ENCODE measurements at places on chromosomes 16 and 17. TPM values are rescaled to one million over a fixed set of nuclear protein-coding genes. Genes with fewer than 3 reads are reported as not detected.

DNA sequence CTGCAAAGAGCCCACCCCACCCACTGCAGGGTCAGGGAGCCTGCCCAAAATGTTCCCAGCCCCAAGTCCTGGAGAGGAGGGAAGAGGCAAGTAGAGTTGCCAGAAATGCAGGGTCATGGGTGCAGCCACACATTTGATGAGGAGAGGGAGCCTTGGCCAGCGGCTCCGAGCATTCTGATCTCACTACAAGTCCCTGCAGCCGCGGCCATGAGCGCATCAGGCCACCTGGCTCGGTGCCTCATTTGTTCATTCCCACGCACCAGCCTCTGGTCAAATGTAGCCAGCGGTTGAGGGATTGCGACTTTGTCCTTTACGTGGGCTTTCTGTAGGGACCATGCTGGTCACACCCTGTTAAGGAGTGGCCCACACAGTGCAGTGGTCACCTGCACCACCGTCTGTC is 48.7 kb downstream of the PGS1 start:
- H3K36me3 ChIP-seq = peaks cover 60% of the 10 kb centered on the region
- peaks cover 27% of the 10 kb centered on the region for H3K4me1 ChIP-seq
- H3K27ac ChIP-seq = no peak overlapping the region
- H3K27me3 ChIP-seq = no peaks in the 10 kb centered on the region

GRCh38 chr16:52515068-52515671 is 31.8 kb downstream of the TOX3 start:
- H3K36me3 ChIP-seq = no peaks in the 10 kb centered on the region
- H3K27me3 ChIP-seq = no peaks in the 10 kb centered on the region
- no peak overlapping the region for H3K4me3 ChIP-seq
- H3K4me1 ChIP-seq = no peaks in the 10 kb centered on the region
- no peak for DNase-seq
- H3K27ac ChIP-seq = no peak overlapping the region

Gene CENPX
- total RNA-seq = 26.3 TPM

Gene IRF8
- total RNA-seq = 2.7 TPM

DNA sequence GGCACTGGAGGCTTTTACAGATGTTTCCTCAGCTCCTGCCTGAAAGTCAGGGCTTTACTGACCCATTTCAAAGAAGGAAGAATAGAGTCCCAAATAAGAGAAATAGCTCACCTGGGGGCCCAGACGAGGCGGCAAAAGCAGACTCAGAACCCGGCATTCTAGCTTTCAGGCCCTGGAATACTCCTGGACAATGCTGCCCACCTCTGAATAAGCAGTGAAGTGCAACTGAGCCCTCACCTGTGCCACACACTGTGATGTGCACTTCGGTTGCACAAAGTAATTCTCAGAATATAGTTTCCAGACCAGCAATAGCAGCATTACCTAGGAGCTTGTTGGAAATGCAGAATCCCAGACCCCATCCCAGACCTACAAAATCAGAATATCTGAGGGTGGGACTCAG is 54.6 kb downstream of the ZNF423 start:
- peaks cover 16% of the 10 kb centered on the region for H3K27me3 ChIP-seq
- no peak overlapping the region for H3K27ac ChIP-seq
- no peak overlapping the region for H3K4me3 ChIP-seq
- H3K36me3 ChIP-seq = no peaks in the 10 kb centered on the region
- no peaks in the 10 kb centered on the region for H3K4me1 ChIP-seq

Gene TBC1D3
- total RNA-seq = not detected

Gene TBC1D3E
- total RNA-seq = not detected

GRCh38 chr16:48335961-48336360 is 49.3 kb downstream of the SIAH1 start:
- no peak for DNase-seq
- peaks cover 18% of the 10 kb centered on the region for H3K4me1 ChIP-seq
- H3K27me3 ChIP-seq = no peaks in the 10 kb centered on the region
- no peak overlapping the region for H3K4me3 ChIP-seq

GRCh38 chr16:56327071-56327928 is 98.0 kb downstream of the AMFR start:
- no peak overlapping the region for H3K27ac ChIP-seq
- H3K27me3 ChIP-seq = no peaks in the 10 kb centered on the region
- H3K36me3 ChIP-seq = no peaks in the 10 kb centered on the region

GRCh38 chr16:48452991-48453760 is 68.0 kb upstream of the SIAH1 start:
- peak; percentile 33 for DNase-seq
- no peaks in the 10 kb centered on the region for H3K27me3 ChIP-seq
- peaks cover 12% of the 10 kb centered on the region for H3K4me1 ChIP-seq
- H3K27ac ChIP-seq = peak overlapping the region; percentile 59
- no peak overlapping the region for H3K4me3 ChIP-seq

DNA sequence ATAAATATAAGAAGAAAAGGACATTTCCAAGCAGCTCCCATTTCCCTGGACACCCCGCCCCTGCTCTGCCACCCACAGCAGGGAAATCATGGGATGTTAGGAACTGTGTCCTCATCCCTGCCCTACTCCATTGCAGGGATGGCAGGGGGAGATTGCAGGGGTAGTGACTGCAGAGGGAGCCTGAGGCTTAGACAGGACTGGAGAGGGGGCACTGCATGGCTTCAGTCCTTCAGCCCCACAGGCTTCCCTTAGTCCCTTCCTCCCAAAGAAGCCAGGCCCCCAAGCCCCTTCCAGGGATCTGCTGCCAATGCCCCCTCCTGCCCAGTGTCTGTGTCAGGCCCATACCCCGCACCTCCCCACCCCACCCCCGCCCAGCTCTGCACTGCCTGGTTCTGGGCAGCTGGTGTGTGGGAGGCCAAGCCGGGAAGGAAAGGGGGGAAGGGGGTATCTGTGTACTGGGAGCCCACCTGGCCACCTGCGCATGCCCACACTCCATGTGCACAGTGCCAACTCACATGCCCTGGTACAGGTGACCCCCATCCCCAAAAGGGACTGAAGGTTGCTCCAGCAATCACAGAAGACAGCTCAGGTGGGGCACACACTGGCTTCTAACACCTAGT is 3.3 kb downstream of the RUNDC3A start:
- peaks cover 78% of the 10 kb centered on the region for H3K27me3 ChIP-seq
- DNase-seq = no peak
- peaks cover 30% of the 10 kb centered on the region for H3K4me1 ChIP-seq
- no peak overlapping the region for H3K4me3 ChIP-seq
- H3K36me3 ChIP-seq = no peaks in the 10 kb centered on the region

GRCh38 chr16:17368951-17369350 is 101.8 kb downstream of the XYLT1 start:
- peaks cover 38% of the 10 kb centered on the region for H3K4me1 ChIP-seq
- peak overlapping the region; percentile 11 for H3K27ac ChIP-seq
- H3K36me3 ChIP-seq = no peaks in the 10 kb centered on the region

DNA sequence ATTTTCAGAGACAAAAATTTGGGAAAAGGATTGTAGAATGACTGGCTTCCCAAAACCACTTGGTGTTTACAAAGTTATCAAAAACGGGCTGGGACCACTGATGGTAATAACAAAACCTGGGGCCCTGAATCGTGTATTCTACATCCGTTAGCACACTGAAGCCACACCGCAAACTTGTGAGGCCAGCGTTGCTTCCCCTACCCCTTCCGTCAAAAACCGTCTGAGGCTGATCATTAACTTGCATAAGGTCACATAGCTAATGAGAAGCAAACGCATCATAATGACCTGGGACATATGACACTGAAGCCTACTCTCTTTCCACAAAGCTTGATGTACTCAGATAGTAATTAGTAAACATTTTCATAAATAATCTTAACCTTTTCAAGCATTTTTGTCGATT is 704.3 kb downstream of the MAF start:
- H3K4me1 ChIP-seq = no peaks in the 10 kb centered on the region
- H3K27ac ChIP-seq = no peak overlapping the region
- no peaks in the 10 kb centered on the region for H3K36me3 ChIP-seq
- H3K4me3 ChIP-seq = no peak overlapping the region
- H3K27me3 ChIP-seq = no peaks in the 10 kb centered on the region
- DNase-seq = no peak

DNA sequence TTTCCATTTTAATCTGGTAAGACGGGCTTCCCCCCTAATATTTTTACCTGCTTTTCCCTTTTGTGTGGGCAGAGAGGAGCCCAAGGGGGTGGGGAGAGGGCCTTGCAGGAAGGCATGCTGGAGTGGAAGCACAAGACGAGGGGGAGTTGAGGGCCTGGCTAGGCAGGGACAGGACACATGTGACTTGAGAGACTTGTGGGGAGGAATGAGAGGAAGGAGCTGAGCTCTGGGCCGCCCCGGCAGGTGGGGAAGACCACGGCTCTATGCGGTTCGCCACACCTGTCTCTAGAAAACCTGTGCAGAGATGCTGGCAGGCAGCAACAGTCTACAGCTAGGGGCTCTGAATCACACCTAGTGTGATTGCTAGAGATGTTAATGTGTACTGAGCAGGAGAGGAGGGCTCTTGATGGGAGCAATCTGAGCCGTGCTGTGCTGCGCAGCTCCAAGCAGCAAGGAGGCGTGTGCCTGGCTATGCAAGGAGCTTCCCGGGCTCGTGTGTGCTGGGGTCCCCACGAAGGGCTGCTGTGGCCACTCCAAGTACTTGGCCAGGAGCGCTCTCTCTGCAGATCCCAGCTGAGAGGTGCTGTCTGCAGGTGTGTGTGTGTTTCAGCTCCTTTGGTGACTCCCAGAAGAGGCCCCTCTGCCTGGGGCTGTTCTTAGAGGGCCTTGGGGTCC is 50.2 kb downstream of the PDPK1 start:
- no peak overlapping the region for H3K27ac ChIP-seq
- H3K27me3 ChIP-seq = no peaks in the 10 kb centered on the region
- H3K36me3 ChIP-seq = peaks cover 61% of the 10 kb centered on the region
- H3K4me1 ChIP-seq = peaks cover 18% of the 10 kb centered on the region
- peak; percentile 8 for DNase-seq

Gene TUBD1
- 7.8 TPM for total RNA-seq

Gene TBC1D3G
- total RNA-seq = not detected

Gene CDK3
- 1.8 TPM for total RNA-seq

GRCh38 chr16:85089525-85089924 is 22.7 kb downstream of the CIBAR2 start:
- peaks cover 16% of the 10 kb centered on the region for H3K27me3 ChIP-seq
- H3K27ac ChIP-seq = no peak overlapping the region
- H3K4me1 ChIP-seq = peaks cover 33% of the 10 kb centered on the region
- peaks cover 6% of the 10 kb centered on the region for H3K36me3 ChIP-seq
- no peak for DNase-seq
- H3K4me3 ChIP-seq = no peak overlapping the region

Gene PAQR4
- 9.2 TPM for total RNA-seq

DNA sequence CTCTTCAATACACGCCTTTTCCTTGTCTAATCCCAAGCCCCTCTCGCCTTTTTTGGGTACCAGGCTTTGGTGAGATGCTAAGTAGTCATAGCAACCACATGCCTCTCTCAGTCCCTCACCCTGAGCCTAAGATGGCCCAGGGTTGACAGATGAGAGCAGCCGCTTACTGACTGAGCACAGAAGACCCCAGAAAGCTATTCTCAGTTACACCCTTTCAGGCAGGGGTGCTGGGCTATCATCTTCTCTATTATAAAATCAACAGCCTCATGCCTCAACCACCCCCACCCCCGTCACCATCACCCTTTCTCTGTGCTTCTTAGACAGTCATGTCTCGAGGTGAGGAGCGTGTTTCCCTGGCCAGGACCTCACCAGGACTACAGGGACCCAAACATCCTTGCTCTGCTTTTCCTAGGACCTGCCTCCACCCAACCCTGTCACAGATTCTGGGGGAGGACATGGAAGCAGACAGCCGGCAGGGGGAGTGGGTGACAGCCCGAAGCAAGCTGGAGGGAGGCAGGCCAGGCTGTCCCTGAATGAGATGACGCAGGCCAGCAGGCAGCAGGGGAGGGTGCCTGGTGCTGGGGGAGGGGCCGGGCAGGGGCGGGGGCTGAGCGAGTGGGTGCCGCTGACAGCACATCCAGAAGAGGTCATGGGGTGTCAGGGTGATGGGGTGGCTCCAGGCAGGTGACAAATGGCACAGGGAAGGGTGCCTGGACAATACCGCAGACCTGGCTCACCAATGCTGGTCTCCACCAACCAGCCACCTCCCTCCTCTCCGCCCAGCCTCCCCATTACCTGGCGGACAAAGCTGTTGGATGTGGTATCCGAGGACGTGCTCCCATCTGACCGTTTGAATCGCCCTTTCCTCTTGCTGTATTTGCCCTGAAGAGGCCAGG is 3.1 kb downstream of the CACNB1 start:
- no peaks in the 10 kb centered on the region for H3K27me3 ChIP-seq
- H3K4me3 ChIP-seq = no peak overlapping the region
- peaks cover 6% of the 10 kb centered on the region for H3K36me3 ChIP-seq
- peak overlapping the region; percentile 11 for H3K27ac ChIP-seq
- H3K4me1 ChIP-seq = peaks cover 39% of the 10 kb centered on the region
- peak; percentile 68 for DNase-seq

Gene RUNDC3A
- 0.41 TPM for total RNA-seq

GRCh38 chr17:31085563-31085962 is 9.2 kb upstream of the NF1 start:
- H3K27ac ChIP-seq = no peak overlapping the region
- no peak for DNase-seq
- no peaks in the 10 kb centered on the region for H3K4me1 ChIP-seq
- no peaks in the 10 kb centered on the region for H3K36me3 ChIP-seq
- no peaks in the 10 kb centered on the region for H3K27me3 ChIP-seq
- no peak overlapping the region for H3K4me3 ChIP-seq

Gene MAPK7
- total RNA-seq = 11.4 TPM

DNA sequence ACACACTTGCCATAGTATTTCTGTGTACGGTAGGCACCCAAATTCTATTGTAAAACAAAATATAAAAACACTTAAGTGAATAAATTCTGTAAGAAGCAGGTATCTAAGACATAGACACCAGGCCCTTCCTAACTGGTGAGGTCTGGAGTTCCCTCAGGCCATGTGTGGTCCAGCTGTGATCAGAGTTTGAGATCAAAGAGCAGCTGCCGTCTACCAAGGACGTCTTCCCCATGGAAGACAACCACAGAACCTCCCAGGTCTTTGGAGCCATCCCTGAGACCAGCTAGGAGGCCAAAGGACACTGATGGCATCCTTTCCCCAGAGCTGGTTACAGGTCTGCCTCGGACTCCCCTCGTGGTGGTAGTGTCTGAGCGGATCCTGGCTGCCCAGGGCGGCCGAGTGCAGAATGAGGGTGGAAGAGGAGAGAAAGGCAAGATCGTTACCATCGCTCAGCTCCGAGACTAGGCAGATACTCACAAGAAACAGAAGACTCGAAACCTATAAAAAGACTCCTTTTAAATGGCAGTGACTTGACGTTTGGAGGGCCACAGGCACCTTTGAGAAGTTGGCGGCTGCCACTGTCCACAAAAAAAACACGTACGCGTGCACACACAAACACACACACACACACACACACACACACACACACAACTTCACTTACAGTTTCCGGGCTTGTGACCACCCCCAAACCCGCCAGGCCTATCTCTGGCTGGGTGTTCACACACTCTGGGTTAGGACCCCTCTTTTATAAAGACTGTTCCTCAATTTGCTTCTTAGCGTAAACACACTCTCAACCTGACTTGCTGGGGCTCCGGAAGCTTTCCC is 7.5 kb downstream of the TIMP2 start:
- peaks cover 89% of the 10 kb centered on the region for H3K4me1 ChIP-seq
- no peak overlapping the region for H3K4me3 ChIP-seq
- DNase-seq = no peak
- H3K27me3 ChIP-seq = no peaks in the 10 kb centered on the region
- H3K36me3 ChIP-seq = no peaks in the 10 kb centered on the region

GRCh38 chr16:86558355-86559193 is 3.5 kb upstream of the MTHFSD start:
- H3K27me3 ChIP-seq = peaks cover 65% of the 10 kb centered on the region
- peaks cover 23% of the 10 kb centered on the region for H3K4me1 ChIP-seq
- no peak overlapping the region for H3K4me3 ChIP-seq
- no peaks in the 10 kb centered on the region for H3K36me3 ChIP-seq
- no peak overlapping the region for H3K27ac ChIP-seq
- DNase-seq = no peak
